CD4-positive, alpha-beta T cell treated with Interleukin-12 subunit alpha and Interleukin-12 subunit beta, for 1 hour (primary cell): ENCODE measurements at places on chromosomes 1 and 21.
A peak's percentile ranks its signal among the peaks of the same experiment; 100 is the strongest.

GRCh38 chr1:66402194-66402593 lies 131.8 kb upstream of the SGIP1 start:
- no peak for DNase-seq

DNA sequence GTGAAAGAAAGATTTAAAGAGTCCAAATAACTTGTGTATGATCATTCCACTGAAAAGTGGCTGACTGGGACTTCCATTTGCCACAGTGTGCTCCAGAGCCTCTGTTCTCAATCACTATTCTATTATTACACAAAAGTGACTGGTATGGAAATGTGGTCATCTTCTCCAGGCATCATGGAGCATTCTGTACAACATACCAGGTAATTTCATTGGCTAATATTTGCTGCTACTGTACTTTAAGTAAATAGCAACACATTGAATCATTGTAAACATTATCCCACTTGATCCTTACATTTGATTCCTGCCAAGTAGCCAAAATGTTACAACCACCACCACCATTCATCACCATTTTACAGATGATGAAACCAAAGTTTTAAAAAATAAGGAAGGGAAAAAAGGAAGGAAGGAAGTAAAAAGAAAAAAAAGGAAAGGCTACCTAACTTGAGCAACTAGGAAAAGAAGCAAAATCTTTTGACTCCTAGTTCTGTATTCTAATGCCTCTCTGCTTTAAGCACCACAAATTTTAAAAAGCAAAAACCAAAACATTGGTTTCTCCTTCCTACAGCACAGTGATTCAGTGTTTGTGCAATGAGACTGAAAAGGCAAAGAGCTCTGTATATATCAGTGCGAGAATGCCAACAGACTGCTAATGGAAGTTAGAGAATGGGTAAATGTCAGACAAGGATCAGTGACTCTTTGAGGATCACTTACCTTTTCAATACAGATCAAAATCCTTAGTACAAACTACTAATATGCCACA lies 361.4 kb upstream of the PTBP2 start:
- no peak for DNase-seq

DNA sequence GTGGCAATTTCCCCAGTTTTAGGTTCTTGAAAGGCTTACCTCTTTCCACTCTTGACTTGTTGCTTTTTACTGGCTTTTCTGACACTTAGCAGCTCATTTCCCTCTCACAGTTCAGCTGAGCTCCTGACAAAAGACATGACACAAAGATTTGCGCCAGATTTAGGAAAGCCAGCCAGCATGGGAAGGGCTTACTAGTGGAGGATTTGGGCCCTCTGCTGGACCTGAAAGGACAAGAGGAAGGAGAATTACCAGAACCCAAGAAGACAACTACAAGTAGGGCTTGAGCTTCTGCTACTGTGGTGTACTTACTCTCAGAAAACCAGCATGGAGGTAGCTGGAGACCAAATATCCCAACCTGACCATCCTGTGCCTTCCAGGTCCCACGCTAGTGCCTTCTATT lies 784.5 kb downstream of the BRINP3 start:
- no peak for DNase-seq

DNA sequence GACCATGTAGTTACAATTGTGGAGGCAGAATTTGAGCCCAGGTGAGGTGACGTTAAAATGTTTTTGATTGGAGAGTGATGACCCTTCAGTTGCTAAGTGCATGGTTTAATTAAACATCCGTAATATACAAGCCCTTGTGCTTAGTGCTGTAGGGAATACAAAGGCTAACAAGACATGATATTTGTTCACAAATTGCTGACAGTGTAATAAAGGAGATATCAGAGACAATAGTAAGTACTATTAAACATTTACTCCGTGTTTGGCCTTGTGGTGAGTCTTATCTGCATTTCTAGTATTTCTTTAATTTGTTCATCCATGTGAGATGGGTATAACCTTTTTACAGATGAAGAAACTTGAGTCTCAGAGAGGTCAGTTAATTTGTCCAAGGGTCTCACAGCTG lies 37.9 kb downstream of the RLF start:
- DNase-seq: no peak

DNA sequence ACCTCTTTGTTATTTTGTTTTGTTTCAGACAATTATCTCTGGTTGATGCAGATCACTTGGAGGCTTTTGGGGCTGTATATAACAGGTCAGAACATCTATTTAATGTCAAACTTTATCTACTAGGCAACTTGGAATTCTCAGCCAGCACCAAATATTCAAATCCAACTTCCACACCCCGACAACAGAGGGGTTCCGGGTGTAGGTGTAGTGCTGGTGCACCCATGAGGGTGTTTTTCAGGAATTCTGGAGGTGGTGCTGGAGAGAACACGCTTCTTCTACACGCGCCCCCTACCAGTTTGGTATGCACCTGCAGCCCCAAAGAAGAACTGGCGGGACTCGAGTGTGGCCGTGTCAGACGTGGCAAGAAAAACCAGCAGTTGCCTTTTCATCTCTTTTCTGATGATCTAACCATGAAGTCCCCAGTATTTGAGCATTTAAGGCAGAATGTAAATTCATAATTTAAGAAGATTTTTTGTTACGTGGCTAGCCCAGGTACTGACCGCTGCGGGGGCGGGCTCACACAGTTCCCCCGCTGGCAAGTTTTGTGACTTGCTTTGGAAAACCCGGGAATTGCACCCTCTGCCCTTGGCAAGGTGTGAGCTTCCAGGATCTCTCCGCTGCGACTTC lies 462 bp upstream of the TLCD4 start:
- peak; percentile 49 for DNase-seq

GRCh38 chr21:31977816-31978215 lies 105.0 kb downstream of the HUNK start:
- no peak for DNase-seq

- DNase-seq: no peak
These were observed 18.3 kb upstream of the KCNE1 start for GRCh38 chr21:34530261-34530660.

DNA sequence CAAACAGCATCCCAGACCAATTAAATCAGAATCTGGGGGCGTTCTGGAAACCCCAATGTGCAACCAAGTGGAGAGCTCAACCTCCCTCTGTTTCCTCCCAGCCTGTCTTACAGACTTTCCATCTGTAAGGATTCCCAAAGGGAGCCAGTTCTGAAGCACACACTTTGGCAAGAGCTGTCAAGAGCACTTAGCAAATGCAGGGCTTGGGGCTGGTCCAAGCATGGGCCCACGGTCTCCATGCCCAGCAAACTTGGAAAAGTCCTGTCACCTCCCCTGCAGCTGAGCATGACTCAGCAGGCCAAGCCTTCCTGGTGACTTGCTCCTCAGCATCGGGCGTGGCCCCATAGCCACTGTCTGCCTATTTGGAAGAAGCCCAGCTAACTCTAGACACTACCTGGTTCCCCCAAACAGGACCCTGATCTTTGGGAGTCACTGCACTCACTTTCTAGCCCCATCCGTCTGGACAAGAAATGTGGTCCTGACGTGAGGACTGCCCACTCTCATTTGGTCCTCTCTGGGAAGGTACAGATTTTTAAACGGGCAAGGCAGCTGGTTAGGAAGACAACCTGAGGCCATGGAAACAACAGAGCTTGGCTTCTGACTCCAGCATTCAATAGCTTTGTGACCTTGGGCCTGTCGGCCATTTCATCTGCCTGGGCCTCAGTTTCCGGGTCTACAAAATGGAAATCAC lies 16.9 kb downstream of the SLC2A1 start:
- DNase-seq: no peak

DNA sequence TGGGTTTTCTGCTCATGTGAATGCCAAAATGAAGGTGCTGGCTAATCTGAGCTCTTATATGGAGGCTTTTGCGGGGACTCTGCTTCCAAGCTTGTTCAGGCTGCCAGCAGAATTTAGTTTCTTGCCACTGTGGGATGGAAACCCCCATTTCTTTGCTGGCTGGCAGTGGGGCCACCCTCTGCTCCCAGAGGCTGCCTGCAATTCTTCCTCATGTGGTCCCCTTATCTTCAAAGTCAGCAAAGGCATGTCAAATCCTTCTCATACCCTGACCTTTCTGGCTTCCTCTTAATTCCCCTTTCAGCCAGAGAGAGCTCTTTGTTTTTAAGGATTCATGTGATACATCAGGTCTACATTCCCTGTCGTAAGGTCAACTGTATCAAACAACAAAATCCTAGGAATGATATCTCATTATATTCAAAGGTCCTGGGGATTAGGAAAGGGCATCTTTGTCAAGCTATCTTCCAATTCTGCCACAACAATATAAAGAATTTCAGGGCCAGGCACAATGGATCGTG lies 5.2 kb upstream of the GPR161 start:
- DNase-seq: no peak
